ENCODE measurements at places on chromosomes 3 and 15.

- DNase-seq: no peak
Observed at GRCh38 chr15:85133709-85134108, 152.1 kb downstream of the PDE8A start.

- no peak for DNase-seq
Observed at GRCh38 chr3:3149560-3149959, 22.8 kb downstream of the TRNT1 start.

DNA sequence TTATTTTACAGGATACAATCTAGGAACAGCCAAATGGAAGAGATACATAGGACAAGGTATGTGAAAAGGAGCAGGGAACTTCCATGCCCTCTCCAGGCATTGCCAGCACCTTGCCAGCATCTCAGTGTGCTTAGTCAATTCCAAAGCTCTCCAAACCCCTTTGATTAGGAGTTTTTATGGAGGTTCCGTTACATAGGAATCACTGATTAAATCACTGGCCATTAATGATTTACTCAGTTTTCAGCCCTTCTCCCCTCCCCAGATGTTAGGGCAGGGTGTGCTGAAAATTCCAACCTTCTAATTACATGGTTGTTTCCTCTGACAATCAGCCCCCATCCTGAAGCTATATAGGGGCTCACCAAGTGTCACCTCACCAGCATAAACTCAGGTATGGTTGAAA lies 11.5 kb downstream of the MYLK start:
- DNase-seq: no peak

- no peak for DNase-seq
Observed at GRCh38 chr3:26012241-26012745, 222.4 kb downstream of the OXSM start.

DNA sequence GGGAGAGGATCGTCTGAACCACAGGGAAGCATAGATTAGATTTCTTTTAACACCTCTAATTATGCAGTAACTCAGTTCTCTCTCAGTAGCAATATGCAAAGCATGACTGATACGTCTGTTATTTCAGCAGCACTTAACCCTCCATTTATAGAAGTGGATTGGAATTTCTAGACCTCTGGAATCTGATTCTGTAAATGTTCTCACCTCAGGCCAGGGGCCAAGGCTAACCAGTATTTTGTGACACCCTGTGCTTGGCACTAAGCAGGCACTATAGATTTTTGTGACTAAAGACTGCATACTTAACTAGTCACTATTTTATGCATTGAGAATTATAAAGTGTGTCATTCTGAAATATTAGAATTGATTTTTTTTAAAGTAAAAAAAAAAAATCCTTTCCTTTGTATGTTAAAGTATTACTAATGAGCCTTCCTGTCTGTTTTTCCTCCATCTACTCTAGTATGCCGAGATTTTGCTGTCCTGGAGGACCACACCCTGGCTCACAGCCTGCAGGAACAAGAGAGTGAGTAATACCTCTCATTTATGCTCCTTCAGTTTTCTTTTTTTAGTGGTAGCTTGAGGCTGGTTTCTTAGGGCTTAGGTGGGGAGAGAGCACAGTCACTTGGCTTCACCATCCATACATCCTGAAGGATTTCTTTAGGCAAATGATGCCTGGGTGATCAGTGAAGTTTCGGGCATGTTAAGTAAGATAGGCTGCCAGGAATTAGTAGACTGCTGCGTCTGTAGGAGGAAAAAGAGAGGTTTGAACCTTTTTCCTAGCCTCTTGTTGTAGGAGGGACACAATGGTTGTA lies 26.5 kb upstream of the UTS2B start:
- peak; percentile 88 for DNase-seq

DNA sequence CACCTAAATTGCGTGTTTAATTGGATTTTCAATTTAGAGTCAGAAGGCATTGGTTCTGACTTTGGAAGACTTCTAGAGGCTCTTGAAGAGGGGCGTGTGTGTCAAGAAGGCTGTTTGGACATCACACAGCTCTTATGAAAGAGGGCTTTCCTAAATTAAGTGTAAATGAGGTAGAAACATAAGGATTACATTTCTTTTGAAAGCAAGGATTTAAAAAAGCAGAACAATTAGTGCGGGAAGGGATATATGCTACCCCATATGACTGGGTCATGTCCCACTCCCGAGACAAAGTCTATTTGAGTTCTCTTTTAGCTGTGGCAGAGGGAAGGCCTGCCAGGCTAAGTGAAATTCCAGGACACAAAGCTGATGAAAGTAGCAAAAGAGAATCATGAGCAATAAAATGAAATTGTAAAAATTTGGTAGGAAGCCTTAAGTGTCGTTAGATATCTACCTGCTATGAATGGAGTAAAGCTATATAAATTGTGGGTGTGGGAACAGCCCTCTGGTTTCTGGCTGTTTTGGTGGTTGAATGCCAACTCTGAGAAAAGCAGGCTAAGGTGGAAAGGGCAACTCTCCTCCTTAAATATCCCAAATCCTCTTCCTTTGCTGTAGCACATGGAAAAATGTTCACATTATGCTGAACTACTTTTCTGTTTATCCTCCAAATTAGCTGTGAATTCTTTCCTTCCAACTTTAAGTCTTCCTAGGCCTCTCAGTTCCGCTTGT lies 100.6 kb upstream of the TSC22D2 start:
- DNase-seq: no peak

DNA sequence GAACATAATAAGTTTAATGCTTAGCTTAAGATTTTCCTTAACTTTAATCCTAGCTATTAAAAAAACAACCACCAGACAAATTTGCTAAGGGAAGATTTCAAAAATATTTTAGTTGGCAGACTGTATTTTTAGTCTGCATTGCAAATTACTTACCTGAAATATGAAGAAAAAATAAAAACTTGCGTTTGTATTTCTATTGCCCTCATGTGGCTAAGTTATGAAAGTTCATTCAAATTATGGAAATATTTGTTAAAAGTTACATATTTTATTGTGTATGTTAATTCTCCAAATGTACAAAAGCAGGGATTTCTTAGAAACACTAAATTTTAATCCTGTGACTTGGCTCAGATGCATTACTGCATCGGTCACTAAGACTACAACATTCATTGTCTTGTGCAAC lies 15.0 kb downstream of the GTF2A2 start:
- peak; percentile 26 for DNase-seq

DNA sequence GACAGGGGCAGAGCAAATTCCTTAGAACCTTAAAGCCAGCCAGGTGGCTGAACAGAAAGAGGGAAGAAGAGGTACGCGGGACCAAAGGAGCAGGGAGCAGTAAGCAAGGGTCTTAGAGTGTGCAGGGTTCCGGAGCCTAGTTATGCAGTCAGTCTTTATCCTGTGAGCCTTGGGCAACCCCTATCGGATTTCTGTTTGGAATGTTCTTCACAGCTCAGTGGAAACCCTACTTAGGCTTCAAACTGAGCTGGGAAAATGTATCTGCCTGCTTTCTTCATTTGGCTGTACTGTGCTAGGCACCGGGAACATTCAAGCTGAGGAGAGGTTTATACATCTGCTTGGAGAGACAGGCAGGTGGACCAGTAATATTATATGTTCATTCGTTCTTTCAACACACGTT lies 37.1 kb downstream of the PSMD6 start:
- DNase-seq: peak; percentile 38

DNA sequence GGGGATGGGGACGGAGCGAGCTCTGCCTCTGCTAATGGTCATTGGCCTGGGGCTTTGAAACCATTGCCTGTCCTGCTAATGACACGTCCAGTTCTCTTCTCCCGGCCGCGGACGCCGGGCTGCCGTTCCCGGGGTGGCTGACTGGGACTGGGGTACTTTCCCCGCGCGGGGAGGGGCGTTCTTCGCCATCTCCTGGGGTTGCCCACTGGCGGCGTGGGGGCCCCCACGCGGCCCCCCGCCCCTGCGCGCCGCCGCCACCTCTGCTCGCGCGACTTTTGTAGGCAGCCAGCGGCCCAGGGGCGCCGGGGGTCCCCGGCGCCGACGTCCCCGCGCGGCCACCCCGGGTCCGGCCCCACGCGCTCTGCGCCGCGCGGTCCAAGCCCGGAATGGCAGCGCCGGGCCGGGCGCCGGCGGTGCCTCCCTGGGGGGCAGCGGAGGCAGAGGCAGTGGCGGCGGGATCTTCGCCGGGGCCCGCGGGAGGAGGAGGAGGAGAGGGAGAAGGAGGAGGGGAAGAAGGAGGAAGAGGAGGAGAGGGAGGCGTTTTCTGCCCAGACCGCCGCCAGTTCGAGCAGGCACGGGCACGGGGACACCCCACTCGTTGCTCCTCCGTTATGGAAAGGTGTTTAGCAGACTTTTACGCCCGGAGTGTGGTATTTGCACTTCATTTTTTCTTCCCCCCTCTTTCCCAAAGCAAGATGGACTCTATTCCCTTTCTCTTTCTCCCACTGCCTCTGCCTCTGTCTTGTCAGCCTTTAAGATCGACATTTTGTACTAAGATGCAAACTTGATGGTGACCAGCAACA lies 2.3 kb downstream of the BBX start:
- DNase-seq: peak; percentile 60

- no peak for DNase-seq
Observed at GRCh38 chr3:178088963-178089362, 447.3 kb upstream of the KCNMB2 start.

DNA sequence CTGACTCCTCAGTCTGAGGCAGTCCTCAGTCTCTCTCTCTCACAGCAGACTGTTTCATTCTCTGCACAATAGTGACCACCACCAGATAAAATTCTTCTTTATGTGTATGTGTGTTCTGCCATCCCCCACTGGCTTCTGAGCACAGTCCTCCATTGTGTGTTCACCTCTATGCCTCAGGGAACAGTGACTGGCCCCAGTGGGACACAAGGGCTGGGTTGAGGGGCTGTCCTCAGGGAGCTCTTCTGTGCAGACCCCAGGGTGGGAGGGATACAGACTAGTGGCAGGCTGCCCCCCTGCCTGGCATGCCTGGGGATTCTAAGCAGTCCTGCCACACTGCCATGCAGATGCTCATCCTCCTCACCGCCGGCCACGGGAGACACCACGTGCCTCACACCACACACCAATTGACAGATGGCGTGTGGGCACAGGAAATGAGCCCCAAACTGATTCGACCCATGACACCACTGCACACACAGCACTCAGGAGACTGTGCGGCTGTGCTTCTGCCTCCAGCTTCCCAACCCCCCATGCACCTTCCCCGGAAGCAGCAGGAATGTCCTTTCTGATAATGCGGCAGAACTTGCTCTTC lies 237.6 kb upstream of the CHRNA7 start:
- DNase-seq: no peak

GRCh38 chr3:106121491-106122289 lies 252.9 kb upstream of the CBLB start:
- no peak for DNase-seq

GRCh38 chr15:99485992-99486370 lies 79.8 kb upstream of the MEF2A start:
- no peak for DNase-seq

- no peak for DNase-seq
Observed at GRCh38 chr3:150583028-150583427, 20.1 kb upstream of the SELENOT start.

- no peak for DNase-seq
Observed at GRCh38 chr15:58492661-58493397, 61.0 kb downstream of the LIPC start.

DNA sequence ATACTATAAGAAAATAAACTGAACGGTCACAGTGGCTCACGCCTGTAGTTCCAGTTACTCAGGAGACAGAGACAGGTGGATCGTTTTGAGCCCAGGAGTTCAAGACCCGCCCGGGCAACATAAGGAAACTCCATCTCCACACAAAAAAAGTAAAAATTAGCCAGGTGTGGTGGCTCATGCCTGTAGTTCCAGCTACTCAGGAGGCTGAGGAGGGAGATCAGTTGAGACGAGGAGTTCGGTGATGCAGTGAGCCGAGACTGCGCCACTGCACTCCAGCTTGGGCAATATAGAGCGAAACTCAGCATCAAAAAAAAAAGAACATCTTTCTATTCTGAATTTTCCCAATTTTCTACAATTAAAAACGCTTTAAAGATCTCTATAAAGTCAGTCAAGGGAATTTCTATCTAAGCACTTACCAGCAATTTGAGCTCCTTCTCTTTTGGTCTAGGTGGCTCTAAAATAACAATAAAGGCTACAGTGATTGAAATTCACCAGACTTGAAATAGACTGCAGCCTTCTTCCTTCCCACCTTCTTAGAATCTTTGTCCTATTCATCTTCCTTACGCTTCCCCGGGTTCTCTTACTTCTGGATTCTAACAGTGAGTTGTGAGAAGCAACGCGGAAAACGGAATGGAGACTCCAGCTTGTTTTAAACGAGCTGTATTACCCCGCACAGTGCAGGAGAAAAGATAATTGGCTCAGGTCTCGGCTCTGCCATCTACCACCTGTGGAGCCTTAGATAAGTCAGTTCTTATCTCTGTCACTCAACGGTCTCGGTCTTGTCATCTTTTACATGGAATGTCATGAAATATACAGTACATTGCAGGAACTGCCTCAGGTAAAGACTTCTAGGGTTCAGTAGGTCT lies 812 bp upstream of the SEC62 start:
- DNase-seq: peak; percentile 30

DNA sequence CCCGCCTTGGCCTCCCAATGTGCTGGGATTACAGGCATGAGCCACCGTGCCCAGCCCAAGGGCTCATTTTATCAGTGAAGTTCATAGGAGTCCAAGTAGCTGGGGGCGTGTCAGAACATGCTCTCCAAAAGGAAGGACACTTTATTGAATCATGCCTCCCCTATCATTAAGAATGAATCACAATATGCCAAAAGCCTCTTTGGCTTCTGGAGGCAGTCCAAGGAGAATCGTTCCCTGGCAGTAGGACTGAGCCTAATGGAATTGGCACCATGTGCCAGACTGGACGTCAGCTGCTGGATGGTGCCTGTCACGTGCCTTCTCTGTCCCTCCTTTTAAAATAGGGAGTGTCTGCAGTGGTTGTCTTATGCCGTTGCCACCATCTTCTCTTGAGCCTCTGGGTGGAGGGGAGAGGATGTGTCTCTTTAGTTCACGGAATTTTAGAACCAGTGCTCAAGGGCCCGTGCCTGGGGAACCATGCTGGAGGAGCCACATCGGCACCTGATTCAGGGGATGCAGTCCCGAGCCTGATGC lies 234.7 kb upstream of the LYSMD4 start:
- no peak for DNase-seq

DNA sequence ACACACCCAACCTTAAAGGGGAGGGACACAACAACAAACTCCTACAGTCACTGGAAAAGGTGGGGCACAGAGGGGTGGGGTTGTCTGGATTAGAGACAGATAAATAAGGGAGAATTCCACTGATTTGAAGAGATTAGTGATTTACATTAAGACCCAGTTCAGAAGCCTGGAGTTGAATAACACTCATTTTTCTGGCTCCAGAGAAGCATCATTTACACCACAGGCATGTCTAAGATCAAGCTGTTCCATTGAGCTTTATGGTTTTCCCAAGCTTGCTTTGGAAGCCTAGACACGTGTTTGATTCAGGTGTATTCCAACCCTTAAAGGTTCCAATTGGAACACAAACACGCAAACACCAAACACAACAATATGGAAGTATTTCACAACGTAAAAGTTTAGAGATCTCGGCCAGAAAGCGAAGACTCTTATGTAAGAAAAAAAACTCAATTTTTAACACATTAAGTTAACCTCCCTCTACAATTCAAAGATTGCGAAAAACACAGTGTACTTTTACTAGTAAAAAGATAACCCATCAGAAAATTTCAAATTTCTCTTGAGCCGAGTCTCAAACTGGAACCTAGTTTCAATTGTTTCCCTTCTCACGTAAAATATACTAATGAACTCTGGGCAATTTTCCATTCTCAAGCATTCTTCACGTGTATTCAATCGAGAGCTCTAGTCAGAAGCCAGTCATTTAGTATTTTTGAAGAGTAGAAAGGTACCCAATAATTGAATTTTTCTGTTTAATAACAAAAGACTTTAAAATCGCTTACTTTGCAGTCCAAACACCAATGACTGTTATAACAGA lies 2.1 kb downstream of the TRA2B start:
- peak; percentile 49 for DNase-seq

GRCh38 chr3:195041871-195042742 lies 228.9 kb downstream of the XXYLT1 start:
- no peak for DNase-seq

- no peak for DNase-seq
Observed at GRCh38 chr3:53473422-53473821, 21.0 kb upstream of the CACNA1D start.

Data from choroid plexus epithelial cell (primary cell).